Stimulated activated CD4-positive, alpha-beta T cell treated with anti-CD3 and anti-CD28 coated beads, Interleukin-4, amount 100 ng/mL, for 1 hour (primary cell): ENCODE measurements at places on chromosomes 7 and 10.

GRCh38 chr10:89548673-89549072 is 13.3 kb upstream of the SLC16A12 start:
- DNase-seq: no peak

GRCh38 chr10:91117505-91117904 is 103.0 kb upstream of the PCGF5 start:
- no peak for DNase-seq

- DNase-seq: no peak
These were observed 74.4 kb upstream of the ZNRF2 start for GRCh38 chr7:30209951-30210350.

GRCh38 chr7:28407651-28408050 is 4.7 kb upstream of the CREB5 start:
- DNase-seq: no peak

DNA sequence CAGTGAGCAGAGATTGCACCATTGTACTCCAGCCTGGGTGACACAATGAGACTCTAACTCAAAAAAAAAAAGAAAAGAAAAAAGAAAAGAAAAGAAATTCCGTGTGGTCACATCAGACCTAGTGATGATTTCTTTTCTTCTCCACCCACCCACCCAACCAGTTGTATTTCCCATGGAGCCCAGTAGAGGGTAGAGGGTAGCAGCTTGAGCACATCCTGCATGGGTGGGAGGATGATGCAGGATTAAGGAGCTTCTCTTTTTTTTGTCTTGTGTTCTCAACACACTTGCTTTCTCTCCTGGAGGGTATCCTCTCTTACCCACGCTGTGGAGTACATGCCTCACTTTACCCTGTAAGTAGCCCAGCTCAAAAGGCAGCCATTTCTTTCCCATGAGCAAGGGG is 118.6 kb upstream of the CARD11 start:
- no peak for DNase-seq

DNA sequence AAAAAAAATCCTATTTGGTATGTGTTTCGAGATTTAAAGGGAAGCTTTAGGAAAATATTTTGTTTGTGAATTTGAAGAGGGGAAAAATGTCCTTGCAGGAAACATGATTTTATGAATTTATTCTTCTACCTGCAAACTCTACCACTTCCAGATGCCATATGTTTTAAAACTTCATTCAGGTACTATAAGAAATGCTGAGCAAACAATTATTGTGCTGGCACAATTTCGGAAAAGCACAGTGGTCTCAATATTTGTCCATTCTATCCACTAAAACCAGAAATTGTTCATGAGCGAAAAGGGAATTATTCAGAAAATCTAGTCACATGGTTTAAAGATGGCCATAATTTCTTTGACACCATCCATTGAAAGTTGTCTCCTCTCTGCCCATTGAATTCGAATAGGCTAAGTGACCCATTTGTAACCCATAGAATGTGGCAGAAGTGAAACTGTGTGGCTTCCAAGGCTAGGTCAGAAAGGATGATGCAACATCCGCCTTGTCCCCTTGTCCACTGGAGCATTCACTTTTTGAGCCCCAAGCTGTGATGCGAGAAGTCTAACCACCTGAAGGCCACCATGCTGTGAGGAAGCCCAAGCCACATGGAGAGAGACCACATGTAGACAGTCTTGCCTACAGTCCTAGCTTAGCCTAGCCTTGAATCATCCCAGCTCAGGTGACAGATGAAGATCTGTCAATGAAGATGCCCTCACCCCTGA is 189.8 kb upstream of the PRKCQ start:
- no peak for DNase-seq
